ENCODE measurements at places on chromosomes 5 and 9.

GRCh38 chr9:107174441-107174840 is 108.6 kb upstream of the RAD23B start:
- no peak for DNase-seq

- no peak for DNase-seq
These were observed 24.8 kb upstream of the RLN1 start for GRCh38 chr9:5364294-5365024.

DNA sequence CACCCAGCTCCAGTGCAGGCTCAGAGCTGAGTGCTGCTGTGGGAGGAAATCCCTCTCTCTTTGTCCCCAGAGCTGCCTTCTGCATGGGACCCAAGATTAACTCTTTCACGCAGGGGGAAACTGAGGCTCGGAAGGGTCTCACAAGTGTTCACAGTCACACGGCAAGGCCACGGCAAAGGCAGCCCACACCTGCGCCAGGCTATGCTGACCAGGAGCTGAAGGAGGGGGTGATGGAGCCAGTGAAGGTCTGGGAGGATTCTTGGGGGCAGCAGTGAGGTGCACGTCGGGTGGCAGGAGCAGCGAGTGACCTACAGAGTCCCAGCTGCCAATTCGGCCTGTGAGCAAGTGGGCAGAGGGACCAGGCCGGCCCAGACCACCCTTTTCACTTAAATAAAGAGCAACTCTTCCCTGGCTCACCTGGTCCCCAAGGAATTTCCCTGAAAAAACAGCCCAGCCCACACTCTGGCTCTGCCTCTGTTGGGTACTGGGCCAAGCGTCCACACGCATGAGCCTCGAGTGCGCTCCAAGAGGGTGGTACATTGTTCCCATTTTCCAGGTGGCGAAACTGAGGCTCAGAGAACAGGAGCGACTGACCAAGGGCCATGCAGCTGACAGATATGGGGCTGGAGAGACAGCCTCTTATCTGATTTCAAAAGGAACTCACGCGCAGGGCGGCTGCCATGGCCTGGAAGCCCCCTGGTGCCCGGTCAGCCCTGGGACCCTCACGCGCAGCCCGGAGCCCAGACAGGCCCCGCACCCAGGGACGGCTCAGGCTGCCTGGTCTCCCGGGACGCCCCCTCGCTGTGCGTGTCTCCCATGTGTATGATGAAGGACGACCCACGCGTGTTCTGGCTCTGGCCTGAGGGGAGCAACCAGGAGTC is 28.2 kb downstream of the SARDH start:
- DNase-seq: no peak

DNA sequence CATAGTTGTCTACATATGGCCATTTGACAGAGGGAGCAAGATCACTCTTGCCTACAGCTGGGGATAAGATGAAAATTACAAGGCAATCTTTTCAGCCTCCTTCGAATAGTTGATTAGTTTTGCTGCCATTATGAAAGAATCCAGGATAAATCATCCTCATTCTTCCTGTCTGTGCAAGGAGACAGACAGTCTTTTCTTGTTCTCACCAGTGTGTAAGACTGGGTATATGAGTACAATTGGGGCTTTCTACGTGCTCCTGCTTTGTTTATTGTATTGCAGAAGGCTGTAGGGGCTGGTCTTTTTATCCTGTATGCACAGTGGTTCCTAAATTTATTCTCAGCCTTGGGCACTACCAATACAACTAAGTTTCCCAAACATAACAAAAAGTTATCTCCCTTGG is 76.8 kb downstream of the SPEF2 start:
- no peak for DNase-seq

DNA sequence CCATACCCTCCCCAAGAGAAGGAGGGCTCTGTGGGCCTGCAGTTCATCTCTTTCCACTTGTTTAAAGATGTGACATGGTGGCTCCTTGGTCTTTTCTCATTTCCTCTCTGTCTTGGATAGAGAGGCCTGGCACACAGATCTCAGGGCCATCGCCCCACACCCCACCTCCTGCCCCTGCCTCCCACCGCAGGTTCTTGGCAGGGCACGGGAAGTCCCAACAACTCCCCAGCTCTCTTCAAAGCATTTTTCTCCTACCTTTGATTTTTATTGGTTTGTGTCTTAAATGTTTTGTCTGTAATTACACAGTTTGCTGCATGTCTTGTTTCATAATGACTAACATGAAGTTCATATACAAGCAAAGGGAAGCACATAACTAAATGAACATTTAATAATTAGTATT is 178.5 kb upstream of the MSX2 start:
- no peak for DNase-seq

DNA sequence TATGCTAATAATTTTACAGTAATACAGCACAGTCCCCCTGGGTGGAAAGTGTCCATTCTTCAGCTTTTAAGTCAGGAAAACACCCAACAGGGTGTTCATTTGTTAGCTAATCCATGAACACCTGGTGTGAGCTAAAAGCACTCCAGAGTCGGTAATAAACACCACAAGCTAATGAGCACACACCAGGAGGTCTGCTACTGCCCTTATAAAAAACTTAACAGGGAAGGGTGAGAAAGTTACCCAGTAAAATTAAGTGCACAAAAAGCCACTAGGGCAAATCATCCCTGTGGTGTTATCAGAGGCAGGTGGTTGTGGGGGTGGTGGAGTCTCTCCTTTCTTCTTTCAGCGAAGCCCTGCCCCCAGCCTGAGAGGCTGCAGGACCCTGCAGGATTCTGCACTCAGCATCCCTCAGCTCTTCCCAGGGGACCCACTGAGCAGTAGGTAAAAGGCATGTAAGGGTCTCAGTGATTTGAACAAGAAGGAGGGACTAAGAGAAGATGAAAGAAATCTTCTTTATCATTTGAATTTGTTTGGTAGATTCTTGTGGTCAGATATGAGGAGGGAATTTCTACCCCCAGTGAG is 14.4 kb downstream of the GDNF start:
- DNase-seq: no peak

- no peak for DNase-seq
These were observed 20.0 kb upstream of the LIFR start for GRCh38 chr5:38576442-38576841.

DNA sequence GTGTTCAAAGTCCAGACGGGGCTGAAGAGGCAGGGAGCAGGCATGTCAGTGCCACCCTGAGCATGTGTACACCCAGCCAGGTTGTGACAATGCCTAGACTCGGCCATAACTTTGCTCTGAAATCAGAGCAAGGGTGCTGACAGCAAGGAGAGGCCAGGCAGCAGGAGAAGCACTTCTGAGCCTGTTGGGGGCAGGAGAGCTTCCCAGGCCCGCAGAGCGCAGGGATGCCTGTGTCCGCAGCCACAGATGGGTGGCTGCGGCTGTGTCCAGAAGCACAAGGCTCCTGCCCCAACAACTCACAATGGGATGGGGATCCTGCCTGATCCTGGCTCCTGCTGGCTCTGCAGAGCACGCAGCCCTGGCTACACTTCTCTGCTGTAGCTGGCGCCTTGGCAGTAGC is 373.9 kb downstream of the CHSY3 start:
- DNase-seq: no peak

- DNase-seq: no peak
These were observed 146.4 kb downstream of the SGCD start for GRCh38 chr5:156473269-156473908.

DNA sequence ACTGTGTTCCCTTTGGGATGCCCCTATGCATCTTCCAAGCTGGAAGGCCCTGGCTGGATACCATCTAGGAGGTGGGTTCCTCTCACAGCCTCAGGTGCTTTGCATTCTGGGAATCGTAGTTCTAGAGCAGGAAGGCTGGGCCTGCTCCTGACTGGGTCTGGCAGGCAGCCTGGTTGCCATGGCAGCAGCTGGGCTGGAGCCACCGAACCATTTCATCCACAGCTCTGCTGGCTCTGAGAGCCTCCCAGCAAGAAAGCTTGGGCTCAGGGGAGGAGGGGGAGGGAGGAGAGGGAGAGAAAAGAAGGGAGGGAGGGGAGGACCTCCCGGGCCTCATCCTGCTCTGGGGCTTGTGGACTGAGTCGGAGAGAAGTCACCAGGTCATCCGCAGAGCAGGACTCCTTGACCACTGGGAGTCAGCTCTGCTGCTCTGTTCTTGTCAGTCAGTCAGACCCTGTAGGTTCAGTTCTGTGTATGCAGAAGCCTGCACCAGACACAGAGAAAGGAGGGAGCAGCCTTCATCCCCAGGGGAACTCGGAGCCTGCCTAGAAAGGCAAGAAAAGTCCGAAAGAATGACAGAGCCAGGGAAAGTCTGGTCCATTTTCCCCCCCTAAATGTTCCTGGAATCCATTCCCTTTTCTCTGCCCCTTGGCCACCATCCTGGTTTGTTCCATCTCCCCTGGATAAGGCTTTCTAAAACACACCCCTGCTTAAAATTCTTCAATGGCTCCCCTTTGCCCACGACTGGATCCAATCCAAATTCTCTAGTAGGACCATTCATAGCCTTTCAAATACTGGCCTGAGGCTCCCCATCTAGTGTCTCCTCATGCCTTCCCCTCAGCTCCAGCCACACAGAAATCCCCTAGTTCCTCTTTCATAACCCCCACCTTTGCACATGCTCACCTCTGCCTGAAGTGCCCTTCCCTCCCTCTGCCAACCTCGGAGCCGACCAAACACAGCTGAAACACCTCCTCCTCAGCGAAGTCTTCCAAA is 65.4 kb upstream of the ARAP3 start:
- peak; percentile 50 for DNase-seq

DNA sequence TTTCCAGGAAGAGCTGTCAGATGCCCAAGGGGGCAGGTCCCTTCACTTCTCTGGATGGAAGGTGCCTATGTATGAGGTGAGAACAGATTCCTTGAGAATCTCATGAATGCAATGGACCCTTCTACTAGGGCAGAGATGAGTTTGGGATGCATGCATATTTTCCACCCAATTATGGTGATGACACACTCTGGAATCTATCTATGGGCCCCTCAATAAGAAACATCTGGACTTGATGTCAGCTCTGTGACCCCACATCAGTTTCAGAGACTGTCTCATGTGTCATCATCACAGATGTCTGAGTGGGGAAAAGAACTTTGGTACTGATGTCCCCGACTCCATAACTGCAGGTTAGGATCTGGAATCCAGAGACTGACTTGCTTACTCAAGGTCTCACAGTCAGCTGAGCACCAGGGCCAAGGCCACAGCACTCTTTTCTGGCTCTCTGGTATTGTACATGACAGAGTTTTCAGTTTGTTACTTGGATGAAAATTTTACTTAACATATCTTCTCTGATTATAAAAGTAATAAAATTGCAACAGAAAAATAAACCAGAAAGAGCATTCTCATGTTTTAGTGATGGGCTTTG is 177.0 kb downstream of the DCP2 start:
- no peak for DNase-seq

Data from left colon (tissue), 2 donors.